Activated CD4-positive, alpha-beta T cell treated with anti-CD3 and anti-CD28 coated beads for 4 hours (primary cell): ENCODE measurements at places on chromosomes 11 and 22.

- DNase-seq = no peak
Measured at GRCh38 chr11:82909015-82909640, 7.6 kb downstream of the DDIAS start.

DNA sequence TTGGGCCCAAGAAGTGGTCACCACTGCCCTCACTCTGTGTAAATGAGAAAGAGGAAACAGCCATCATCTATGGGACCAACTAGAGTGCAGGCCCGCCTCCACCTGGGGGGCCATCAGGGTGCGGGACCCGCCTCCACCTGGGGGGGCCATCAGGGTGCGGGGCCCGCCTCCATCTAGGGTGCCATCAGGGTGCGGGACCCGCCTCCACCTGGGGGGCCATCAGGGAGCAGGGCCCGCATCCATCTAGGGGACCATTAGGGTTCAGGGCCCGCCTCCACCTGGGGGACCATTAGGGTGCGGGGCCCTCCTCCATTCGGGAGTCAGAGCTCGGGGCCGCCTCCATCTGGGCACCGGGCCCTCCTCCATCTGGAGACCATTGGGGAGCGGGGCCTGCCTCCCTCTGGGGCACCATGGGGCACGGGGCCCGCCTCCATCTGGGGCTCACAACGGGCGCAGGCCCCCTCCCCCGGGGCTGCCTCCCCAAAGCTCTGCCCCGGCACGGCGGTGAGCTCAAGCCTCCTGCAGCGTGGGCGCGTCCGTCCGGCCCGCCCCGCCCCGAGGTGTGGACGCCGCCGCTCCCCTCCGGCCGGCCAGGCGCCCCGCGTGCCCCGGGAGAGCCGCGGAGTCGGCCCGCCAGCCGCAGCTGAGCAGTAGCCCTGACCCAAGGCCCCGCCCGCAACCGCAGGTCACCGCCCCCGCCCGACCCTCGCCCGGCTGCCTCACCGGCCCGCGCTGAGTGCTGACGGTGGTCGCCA lies 512 bp downstream of the TOLLIP start:
- no peak for DNase-seq

DNA sequence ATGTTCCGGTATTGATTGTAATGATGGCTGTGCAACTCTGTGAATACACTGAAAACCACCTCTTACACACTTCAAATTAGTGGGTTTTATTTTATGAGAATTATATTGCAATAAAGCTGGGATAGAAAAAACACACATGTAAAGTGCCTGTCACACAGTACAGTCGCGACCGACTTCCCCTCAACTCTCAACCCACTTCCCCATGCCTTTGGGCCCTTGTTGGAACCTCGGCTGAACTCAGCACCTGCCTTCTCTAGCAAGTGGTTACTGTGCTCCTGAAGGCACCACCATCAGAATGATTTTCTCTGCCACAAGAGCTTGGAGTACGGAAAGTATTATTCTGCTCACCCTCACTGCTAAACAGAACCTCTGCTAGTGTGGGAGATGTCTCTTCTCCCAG lies 13.5 kb downstream of the KCNJ1 start:
- no peak for DNase-seq

DNA sequence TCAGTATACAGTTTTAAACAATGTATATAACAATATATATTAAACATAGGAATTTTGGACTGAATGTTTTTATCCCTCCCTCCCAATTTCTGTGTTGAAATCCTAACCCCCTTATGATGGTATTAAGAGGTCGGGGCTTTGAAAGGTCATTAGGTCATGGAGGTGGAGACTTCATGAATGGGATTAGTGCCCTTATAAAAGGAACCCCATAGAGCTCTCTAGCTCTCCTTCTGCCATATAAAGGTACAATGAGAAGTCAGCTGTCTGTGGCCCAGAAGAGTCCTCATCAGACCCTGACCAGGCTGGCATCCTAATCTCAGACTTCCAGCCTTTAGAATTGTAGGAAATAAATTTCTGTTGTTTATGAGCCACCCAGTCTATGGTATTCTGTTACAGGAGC lies 6.5 kb downstream of the NNMT start:
- DNase-seq = no peak

DNA sequence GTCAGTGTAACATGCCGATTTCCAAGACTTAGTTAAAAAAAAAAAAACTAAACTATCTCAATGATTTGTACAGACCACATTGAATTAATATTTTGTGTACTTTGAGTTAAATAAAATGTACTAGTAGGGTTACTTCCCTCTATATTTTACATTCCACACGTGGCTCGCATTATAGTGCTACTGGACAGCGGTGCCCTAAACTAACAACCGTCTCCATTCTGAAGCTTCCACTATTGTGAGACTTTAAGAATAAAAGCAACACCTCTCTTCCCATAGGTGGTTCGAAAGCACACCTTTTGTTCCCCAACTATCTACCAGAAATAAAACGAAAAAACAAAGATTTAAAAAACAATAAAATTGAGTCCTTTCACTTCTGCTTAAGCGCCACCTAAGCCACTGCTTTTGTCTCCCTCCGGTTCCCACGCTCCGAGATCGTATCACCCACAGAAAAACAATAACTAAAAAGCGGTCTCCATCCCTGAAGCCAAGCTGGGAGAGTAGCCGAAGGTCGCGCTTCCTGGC lies 380 bp upstream of the TTC17 start:
- DNase-seq = no peak

GRCh38 chr11:73539506-73540084 lies 58.3 kb downstream of the FAM168A start:
- DNase-seq = no peak

DNA sequence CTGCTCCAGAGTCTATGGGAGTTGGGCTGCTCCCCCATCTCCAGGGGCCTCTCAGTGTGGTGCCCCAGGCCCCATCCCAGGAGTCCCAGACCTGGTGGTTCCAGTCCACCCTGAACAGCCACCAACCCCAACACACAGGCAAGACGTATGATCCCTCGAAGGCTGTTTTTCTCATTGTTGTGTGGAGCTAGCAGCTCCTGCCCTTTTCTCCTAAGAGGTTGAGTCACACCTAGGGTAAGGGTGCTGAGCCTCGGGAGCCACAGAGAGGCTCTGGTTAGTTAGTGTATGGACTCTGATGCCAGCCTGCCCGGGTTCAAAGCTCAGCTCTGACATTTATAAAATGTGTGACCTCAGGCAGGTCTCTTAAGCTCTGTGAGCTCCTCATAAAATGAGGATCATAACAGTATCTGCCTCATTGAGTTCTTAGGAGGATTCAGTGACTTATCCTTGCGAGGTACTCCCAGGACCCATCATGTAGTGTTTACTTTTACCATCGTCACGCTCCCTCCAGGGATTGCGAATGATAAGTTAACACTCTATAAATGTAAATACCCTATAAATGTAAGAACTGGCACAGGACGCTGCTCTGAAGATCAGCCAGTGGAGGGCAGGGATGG lies 47.2 kb downstream of the FBLN1 start:
- no peak for DNase-seq

DNA sequence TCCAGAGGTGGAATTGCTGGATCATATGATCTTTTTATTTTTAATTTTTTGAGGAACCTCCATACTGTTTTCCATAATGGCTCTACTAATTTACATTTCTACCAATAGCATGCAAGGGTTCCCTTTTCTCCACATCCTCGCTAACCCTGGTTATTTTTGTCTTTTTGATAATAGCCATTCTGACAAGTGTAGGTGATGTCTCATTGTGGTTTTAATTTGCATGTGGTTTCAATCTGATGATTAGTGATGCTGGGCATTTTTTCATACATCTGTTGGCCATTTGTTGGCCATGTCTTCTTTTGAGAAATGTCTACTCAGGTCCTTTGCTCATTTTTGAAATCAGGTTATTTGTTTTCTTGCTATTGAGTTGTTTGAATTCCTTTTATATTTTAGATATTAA lies 15.4 kb upstream of the OR4D5 start:
- no peak for DNase-seq

DNA sequence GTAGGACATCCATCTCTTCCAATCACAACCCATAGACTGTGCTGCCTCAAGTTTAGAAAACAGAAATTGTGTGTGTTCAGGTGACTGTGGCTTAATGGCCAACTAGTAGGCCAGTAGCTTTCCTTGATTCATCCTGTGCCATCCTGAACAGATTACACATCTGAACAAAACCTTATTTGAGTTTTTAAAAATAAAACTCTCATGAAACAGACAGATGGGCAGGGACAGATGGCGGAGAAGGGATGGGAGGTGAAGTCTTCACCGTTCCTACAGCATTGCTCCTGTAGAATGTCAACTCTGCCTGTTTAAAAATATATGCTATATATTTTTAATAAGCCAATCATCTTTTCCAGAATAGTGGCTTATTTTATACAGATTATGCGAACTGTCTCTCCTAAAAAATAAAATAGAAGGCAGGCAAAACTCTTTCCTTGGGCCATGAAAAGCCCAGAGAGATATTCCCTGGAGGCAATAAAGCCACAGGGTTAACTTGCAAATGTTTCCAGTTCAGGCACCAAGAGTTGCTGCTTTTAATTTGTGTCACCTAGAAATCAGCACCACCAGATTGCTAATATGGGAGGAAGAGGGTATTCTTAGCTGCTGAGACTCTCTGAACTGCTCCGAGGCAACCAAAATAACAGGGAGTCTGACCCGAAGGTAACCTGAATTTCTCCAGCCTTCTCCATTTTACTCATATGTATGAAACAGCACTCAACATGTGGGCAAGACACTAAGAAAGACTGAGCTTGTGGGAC lies 861.2 kb downstream of the OPCML start:
- DNase-seq = no peak

GRCh38 chr11:127496165-127496564 lies 495.6 kb upstream of the KIRREL3 start:
- DNase-seq = no peak
